ENCODE measurements at places on chromosomes 4 and X.

GRCh38 chr4:60562334-60562733 is 637.8 kb upstream of the ADGRL3 start:
- DNase-seq: peak; percentile 20

GRCh38 chrX:16187024-16187760 is 19.9 kb downstream of the MAGEB17 start:
- DNase-seq: no peak

DNA sequence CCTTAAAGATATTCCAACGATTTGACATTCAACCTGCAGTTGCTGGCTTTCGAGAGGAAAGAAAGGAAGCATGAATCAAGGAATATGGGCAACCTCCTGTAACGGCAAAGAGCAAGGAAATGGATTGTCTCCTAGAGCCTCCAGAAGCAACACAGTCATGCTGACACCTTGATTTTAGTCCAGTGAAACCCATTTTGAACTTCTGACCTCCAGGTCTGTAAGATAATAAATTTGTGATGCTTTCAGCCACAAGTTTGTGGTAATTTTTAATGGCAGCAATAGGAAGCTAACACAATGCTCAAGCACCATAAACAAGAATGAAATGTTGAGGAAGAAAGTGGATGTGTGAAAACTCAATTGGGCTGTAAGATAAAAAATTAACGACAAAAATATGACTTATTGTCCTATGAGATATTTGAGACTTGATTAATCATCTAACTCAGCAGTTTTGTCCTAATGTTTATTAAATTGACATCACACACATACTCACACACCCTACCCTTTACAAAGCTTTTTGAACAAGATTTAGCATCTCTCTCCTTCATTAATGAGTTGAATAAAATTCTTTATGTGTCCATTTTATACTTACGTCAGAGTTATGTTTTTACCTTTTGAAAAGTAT is 857.2 kb upstream of the INTU start:
- DNase-seq: no peak

DNA sequence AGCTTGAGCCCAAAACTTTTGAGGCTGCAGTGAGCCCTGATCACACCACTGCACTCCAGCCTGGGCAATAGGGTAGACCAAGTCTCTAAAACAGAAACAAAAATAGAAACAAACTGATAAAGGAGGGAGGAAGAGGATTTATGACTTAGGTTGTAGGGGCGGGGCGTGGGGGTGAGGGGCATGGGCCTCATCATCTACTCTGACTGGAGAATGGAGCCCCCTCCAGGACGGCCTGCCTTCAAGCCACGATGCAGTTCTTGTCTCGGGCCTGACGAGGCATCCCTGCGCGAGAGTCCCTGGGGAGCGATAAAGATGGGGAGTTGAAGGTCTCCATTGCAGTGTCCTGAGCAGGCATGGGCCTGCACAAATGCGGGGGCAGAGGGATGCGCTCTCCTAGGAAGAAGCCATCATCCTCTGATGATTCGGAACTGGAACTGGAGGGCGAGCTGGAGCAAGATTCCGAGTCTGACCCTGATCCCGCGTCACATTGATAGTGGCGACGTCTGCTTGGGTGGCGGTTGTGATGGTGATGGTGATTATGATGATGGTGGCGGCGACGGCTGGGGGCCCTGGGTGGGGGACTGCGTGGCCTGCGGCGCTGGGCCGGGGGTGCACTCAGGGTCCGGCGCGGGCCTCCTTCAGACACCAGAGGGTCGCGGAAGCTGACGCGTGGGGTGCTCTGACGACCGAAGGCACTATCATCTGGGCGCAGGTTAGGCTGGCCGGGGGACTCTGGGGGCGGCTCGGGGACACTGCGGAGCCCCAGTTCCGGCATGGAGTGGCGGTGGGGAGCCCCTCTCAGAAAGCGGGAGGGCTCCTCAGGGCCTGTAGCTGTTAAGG is 4.0 kb downstream of the PLP2 start:
- DNase-seq: no peak

- DNase-seq: no peak
These were observed 19.9 kb downstream of the FGFBP1 start for GRCh38 chr4:15918484-15919129.

GRCh38 chrX:38166478-38167083 is 54.1 kb downstream of the SRPX start:
- peak; percentile 9 for DNase-seq

DNA sequence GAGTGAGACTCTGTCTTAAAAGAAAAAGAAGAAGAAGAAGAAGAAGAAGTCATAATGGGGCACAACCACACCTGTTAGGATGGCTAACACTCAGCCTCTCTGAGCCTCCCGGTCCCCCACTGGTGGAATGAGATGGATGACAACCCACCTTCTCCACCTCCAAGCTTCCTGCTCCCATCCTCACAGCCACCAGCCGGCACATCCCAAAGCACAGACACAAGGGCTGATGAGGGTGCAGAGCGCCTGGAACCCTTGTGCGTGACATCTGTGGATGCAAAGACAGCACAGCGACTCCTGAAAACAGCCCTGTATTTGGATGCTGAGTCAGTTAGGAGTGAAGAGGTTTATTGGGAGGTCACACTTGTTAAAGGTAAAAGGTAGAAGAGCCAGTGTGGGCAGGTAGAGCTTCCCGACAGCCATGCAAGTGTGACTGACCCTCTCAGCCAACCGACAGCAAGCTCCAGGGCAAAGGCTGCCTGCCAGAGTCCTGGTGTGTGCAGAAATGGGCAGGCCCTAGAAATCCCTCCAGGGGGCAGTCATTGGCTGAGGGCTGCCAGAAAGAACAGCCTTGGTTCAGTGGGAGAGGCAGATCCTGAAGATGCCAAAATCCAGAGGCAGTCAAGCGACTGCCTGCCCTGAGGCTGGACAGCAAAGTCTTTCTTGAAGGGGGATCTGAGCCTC is 26.6 kb upstream of the MAN2B2 start:
- peak; percentile 6 for DNase-seq

DNA sequence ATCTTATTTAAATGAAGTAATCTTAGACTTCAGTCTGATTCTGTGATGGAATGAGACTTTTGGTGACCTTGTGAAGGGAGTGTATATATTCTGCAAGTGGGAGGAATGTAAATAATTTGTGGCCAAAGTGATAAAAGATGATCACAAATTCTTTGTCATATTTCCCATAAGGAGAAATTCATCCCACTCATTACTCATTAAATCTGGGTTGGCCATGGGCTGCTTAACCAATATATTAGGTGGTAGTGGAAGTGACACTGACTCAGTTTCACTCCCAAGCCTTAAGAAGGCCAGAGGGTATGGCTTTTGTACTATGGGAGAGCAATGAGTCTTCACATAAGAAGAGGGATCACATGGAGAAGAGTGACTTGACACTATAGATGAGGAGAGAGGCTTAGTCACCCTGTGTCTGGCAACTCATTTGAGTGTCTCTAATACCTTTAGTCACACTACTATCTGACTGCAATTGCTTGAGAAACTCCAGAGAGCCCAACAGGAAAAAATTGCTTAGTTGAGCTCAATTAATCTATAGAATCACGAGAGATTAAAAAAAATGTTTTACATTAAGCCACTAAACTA is 408.2 kb upstream of the PITX2 start:
- DNase-seq: no peak

DNA sequence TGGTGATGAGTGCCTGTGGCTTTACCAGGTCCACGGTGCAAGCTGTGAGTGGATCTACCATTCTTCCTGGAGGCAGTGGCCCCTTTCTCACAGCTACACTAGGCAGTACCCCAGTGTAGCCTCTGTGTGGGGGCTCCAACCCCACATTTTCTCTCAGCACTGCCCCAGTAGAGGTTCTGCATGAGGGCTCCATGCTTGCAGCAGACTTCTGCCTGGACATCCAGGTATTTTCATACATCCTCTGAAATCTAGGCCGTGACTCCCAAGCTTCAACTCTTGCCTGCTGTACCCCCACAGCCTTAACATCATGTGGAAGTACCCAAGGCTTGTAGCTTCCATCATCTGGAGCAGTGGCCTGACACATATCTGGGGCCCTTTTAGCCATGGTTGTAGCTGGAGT is 90.1 kb downstream of the SH3BGRL start:
- no peak for DNase-seq

- DNase-seq: peak; percentile 50
These were observed 12.2 kb upstream of the CENPU start for GRCh38 chr4:184745831-184746795.

DNA sequence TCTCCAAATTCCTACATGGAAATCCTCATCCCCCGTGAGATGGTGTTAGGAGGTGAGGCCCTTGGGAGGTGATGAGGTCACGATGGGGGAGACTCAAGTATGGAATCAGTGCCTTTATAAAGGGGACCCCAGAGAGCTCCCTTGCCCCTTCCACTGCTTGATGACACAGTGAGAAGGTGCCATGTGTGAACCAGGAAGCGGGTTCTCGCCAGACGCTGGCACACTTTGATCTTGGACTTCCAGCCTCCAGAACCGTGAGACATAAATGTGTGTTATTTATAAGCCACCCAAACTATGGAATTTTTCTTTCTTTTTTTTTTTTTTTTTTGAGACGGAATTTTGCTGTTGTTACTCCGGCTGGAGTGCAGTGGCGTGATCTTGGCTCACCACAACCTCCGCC is 237.6 kb downstream of the DHRSX start:
- DNase-seq: no peak

- no peak for DNase-seq
These were observed 21.0 kb downstream of the COL4A6 start for GRCh38 chrX:108417257-108417656.

DNA sequence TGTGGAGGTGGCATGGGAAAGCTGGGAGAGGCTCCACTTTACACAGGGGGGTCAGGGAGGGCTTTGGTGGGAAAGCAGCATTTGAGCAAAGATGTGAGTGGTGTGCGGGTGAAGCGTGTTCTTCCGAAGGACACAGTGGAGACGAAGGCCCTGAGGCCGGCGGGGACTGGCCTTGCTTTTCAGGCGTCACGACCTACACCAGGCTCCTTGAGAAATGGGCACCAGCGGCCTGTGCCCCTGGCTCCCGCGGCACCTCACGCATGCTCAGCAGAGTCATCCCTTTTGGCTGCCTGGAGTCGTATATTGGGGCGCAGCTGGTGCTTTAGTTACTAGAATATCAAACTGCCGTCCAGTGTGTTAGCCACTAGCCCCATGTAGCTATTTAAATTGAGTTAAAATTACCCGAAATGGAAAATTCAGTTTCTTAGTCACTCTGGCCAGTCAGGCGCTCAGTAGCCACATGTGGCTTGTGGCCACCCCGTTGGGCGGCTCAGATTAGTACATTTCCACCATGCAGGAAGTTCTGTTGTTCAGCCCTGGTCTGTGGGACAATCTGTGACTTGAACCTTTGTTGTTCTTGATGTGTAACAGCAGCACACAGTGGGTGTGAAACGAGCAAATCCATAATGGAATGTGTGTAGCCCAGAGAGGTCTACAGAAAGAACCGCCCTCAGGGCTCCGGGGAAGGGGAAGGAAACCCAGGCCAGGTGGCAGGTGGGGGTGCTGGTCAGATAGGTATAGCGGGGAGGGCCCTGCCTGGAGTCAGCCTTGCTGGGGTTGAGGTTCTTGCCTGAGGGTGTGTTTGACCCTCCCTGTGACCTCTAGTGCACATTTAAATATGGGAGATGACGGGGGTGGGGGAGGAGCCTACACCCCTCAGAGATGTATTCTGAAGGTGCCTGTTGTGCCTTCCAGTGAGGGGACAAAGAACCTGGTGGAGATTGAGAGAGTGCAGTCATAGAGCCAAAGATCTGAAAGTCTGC is 30.4 kb downstream of the TBC1D14 start:
- no peak for DNase-seq

DNA sequence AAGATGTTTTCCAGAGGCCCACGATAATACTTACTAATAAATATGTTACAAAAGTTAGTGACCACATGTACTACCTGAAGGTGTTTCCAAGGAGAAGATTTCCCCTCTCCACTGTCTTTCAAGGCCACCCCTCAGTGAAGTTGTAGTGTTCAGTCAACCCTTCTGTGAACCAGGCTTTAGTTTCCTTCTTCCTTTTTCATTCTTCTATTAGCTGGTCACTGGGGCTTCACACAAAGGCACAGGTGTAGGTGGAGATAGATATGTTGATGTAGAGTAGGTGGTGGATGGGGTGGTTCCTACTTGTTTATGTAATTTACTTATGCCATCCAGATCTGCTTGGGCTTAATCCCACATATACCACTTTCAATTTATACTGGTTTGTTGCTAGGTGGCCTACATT is 43.3 kb upstream of the ADAM29 start:
- no peak for DNase-seq

DNA sequence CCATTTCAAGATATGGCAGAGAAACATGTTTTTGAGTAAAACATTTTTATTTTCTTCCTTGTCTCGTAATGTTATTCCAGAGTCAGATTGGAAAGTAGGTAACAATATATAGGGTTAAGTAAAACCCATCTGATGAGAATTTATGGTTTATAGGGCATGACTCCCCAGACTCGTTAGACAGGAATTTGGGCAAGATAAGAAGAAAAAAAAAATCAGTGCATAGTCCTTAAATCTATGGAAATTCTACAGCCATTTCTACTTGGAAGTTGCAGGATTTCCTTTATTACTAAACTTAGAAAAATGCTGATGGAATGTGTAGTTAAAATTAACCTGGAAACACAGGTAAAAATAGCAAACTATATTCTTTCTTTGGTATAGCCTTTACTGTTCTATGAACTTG is 366.1 kb upstream of the MAGEB16 start:
- no peak for DNase-seq

GRCh38 chr4:112940336-112940735 is 109.1 kb upstream of the ANK2 start:
- DNase-seq: no peak

- DNase-seq: no peak
These were observed 153.0 kb upstream of the SCML1 start for GRCh38 chrX:17584248-17584681.

DNA sequence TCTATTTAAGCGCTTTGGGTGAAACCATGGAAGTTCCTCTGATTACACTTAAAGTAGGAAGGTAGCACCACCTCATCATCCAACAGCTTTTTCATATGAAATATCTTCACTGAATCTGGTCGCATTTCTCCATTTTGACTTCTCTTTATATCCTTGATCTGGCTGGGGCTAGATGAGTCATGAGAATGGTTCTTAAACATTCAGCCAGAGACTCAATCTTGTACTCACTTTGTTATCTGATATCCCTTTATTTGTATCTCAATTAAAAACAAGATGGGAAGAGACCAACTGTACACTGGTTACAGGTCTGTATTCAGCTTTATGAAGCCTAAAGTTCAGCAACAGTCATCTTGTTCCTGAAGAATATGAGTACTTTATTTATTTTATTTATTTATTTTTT is 84.9 kb downstream of the CBLL2 start:
- no peak for DNase-seq

GRCh38 chrX:13179100-13179499 is 134.7 kb upstream of the FAM9C start:
- no peak for DNase-seq

All from NCI-H2171 treated with DMSO at 0.1 percent for 48 hours (cell line).